Amniotic epithelial cell (primary cell): ENCODE measurements at places on chromosomes 1 and 21.
A peak's percentile ranks its signal among the peaks of the same experiment; 100 is the strongest.

- no peak for DNase-seq
Observed at GRCh38 chr21:44870748-44871495, 2.6 kb downstream of the PTTG1IP start.

- DNase-seq: no peak
Observed at GRCh38 chr1:53332186-53332564, 4.3 kb upstream of the LRP8 start.

DNA sequence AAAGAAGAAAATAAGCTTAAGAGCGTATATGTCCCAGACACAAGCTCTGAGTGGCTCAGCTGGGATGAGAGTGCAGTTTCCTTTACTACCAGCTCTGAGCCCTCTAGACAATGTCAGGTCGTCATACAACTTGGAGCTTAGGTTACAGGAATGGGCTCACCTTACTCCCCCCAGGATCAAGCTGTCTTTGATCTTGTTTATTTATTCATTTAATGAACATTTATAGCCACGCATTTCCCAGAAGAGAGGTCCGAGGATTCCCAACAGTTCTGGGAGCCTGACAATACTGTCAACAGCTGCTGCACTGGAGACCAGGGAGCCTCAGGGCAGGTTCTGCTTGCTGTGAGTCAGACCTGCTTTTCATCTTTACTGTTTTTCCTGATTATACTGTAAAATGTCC, 378.9 kb downstream of the PLPP3 start:
- no peak for DNase-seq

- no peak for DNase-seq
Observed at GRCh38 chr1:50060279-50060678, 36.5 kb upstream of the AGBL4 start.

DNA sequence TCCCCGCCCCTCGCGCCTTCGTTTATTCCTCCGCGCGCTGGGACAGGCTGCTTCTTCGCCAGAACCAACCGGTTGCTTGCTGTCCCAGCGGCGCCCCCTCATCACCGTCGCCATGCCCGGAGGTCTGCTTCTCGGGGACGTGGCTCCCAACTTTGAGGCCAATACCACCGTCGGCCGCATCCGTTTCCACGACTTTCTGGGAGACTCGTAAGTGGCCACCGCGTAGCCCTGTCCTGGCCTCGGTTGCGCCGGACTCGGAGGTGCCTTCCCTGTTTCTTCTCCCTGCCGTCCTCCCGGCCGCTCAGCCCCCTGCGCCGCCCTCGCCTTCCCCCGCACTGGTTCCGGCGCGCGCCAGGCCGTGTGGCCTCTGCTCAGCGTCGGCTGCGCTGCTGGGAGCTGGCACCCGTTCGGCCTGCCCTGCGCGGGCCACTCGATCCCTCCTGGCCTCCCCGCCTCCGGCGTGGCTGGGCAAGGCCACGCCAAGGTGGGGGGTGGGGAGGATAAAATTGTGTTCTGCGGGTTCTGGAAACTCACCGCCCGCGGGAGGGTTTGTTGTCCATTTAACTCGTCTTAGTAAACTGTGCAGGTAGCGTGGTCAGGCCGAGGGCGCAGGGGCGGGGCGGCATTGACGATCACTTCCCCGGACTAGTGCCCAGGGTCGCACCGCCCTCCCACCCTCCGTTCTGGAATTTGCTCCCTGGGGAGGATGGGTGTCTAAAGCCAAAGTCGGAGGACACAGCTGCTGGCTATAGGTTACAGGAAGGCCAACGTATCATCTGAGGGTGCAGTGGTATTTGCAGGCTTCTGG, at the start of gene PRDX6:
PRDX6 (plus strand) TSS at position 50 of the 808 bp plus-strand sequence; CDS start at position 113, 63 bp downstream.
- DNase-seq: peak; percentile 67

DNA sequence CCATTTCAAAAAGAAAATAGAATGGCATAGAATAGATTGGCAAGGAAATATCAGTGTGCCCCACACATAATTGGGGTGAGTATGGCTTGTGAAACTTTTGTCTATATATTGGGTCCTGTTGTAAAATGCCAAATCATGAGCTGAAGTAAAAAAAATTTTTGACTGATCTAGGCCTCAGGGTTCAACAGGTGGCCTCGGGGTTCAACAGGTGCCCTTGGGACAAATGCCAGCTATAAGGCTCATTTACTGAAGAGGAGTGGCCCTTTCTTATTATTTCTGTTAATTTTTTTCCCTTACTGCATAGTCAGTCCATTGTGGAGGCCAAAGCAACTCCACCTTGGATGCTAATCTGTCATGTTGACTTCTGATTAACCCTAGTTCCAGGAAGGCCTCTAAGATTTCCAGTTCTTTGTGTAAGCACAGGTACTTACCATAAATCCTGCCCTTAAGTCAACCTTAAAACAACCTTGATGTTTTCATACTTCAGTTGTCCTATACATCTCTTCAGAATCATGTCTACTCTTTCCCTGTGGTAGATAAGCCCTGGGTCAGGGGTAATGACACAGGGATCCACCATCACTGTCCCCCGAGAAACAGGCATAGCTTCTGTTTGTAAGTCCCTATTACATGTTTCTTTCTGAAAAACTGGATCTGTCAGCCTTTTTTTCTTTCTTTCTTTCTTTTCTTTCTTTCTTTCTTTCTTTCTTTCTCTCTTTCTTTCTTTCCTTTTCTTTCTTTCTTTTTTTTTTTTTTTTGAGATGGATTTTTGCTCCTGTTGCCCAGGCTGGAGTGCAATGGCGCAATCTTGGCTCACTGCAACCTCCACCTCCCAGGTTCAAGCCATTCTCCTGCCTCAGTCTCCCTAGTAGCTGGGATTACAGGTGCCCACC, 16.6 kb upstream of the KDF1 start:
- DNase-seq: no peak

DNA sequence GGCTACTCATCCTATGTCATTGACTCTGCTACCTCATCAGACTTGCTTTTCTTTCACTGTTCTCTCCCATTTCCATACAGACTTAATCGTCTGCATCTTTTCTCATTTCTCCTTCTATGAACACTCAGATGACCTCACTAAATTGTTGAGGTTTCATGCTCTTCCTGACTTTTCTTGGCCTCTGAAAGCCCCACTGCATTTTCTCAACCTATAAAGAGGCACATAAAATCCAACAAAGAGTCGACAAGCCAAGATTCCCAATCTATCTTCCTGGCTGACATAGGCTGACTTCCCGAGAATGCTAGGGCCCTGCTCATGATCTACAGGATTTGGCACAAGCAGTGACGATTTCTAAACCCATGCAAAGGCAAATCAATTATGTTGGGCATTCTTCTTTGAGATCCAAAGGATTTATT, 280.8 kb upstream of the DPYD start:
- peak; percentile 96 for DNase-seq
